ENCODE measurements at places on chromosomes 6 and 20. TPM values are rescaled to one million over a fixed set of nuclear protein-coding genes. Genes with fewer than 3 reads are reported as not detected.

DNA sequence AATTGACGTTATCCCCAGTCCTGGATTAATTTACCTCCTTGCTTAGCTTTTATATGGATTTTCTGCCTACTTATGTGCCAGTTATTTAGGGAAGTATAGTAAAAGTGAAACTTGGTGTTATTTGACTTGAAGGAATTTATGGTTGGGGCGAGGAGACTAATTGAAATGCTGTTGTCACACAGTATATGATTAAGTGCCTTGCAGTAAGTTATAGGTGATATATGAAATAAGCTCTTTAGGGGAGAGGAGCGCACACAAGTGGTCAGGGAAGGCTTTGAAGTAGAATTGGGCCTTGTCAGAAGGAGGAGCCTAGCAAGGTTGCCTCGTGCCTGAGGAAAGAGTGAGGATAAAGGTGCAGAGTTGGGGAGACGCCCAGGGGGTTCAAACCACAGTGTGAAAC is 20.5 kb downstream of the NCOA7 start:
- DNase-seq: no peak

- no peak for DNase-seq
Observed at GRCh38 chr6:25326960-25327359, 47.8 kb downstream of the CARMIL1 start.

DNA sequence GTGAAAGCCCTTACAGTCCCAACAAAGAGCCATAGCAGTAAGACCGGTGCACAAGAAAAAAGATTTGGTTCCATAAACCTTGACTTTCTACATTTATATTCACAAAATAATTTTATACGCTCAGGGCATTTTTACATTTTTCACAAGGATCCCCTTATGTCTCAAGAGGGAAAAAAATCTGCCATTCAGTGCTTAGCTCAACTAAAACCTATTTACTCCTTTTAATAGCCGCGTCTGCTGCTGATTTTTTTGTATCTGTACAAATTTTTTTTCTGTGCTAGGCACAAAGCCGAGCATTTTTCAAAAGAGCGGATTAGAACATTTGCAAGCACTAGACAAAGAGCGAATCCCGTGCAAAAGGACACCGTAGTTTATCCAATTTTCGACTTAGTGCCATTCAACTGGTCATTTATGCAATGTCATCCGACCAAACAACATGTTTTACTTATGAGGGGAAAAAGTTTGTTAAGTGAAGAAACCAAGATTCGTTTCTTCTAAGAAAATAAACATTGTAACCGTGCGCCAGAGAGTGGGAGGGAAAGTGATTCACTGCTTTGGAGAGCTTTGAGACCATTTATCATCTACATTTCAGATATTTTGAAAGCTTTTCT is 3.7 kb downstream of the TFAP2D start:
- DNase-seq: no peak

Gene HSPA12B
- total RNA-seq: 0.17 TPM

GRCh38 chr20:46990596-46991104 is 96.0 kb downstream of the EYA2 start:
- DNase-seq: no peak

DNA sequence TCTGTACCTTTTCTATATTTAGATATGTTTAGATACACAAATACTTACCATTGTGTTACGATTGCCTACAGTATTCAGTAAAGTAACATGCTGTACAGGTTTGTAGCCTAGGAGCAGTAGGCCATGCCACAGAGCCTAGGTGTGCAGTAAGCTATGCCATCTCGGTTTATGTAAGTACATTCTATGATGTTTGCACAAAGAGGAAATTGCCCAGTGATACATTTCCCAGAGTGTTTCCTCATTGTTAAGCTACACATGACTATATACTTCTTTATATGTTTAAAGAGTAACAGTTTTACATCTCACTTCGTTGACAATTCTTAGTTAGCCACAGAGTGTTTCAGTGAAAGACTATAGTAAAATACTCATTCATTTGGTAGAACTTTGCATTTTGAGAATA is 51.5 kb downstream of the SLC35F1 start:
- no peak for DNase-seq

DNA sequence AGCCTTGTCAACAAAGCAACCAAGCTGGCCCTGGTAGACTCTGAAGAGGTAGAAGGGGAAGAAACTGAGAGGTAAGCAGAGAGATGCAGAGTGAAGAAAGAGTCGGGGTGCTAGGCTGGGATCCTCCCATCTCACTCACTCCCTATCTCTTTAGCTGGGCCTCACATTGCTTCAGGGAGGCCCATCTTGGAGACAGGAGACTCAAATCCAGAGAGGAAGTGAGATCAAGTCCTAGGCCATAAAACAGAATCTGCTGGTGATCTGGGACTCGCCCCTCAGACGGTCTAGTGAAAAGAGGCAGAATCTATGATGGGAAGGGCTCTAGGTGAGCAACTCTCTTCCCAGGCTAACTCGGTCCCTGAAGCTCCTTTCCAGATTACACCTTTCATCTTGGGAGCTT is 659 bp upstream of the GUCA1B start:
- no peak for DNase-seq

- no peak for DNase-seq
Observed at GRCh38 chr6:138769102-138769676, 4.4 kb upstream of the CCDC28A start.

DNA sequence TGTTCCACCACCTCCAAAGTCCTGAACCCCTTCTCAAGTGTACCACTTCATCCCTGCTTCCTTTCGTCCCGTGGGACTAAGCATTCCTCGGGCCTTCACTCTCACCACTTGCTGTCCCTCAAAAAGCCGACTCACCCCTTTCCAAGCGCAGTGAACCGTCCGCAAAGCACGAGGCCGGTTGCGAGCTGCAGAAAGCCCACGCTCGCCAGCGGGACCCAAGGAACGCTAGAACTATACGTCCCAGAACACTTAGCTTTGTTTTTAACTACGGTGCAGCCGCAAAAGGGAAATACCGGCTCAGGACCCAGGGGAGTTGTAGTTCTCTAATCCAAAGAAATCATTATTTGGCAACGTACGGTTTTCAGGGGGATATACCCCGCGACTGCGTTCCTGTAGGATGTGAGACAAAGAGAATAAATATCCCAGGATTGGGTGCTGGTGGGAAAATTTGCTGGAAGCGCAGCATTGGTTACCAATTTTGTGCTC is 416 bp upstream of the POLR1H start:
- peak; percentile 21 for DNase-seq

Gene IPCEF1
- 1.7 TPM for total RNA-seq

Gene POPDC3
- 2.1 TPM for total RNA-seq

DNA sequence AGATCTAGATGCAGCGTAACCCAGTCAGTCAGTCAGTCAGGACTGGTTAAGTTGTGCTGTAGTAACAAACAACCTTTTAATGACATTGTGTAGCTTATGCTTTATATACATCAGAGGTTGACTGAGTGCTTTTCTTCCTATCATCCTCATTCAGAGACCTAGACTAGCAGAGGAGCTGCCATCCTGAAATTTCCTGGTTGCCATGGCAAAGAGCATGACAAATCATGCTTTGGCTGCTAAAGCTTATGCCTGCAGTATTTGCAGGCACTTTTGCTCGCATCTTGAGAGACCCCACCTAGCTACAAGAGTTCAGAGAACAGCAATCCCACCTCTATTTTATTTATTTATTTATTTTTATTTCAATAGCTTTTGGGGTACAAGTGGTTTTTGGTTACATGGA is 244.0 kb downstream of the BTBD3 start:
- DNase-seq: no peak

Gene C6orf163
- not detected for total RNA-seq
